Stromal cell of bone marrow (primary cell): ENCODE measurements at places on chromosomes 13 and 19.

- no peak for DNase-seq
Measured at GRCh38 chr13:45473627-45474026, 8.9 kb downstream of the COG3 start.

GRCh38 chr13:27306364-27306763 lies 35.7 kb downstream of the RASL11A start:
- DNase-seq, result no peak

DNA sequence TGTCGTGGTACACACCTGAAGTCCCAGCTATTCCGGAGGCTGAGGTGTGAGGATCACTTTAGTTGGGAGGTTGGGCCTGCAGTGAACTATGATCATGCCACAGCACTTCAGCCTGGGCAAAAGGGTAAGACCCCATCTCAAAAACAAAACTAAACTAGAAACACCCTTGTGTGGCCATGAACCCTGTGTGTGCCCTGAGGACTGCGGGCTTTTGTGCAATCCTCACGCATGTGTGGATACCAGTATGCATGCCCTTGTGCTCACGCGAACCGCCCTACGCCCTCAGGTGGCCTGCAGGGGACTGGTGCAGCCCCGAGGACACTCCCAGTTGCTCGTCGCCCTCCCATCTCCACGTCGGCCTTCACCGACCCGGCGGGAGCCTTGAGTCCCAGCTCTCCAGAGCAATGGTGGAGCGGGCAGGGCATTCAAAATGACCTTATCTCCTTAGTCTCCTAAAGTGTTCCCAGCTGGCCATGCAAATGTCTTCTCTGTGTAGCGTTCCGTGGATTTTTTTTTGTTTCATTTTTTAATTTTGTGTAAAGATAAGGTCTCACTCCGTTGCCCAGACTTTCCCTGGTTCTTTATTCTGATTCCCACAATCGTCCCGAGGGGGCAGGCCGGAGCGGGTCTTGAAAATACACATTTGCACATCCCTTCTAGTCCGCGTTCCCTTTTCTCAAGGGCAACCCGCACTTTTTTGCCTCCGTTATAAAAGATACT lies 868 bp upstream of the EGLN2 start:
- DNase-seq, result no peak

DNA sequence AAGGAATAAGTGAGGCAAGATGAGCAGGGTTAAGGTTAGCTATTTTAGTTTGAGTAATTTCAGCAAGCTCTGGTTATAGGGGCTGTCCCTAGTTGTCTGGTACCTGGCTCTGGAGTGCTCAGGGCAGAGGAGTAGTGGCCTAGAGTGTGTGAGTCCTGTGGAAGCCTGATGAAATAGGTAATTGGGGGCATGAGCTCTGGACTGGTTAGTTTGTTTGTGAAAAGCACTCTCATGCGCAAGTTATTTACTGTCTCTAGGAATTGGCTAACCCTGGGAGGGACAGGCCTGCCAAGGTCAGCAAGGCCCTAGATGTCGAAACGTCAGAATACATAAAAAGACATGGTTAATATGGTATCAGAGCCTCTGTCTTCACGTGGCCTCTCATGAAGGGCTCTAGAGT lies 900.1 kb downstream of the PCDH17 start:
- no peak for DNase-seq

- DNase-seq, result no peak
Measured at GRCh38 chr13:113394339-113394640, 30.4 kb upstream of the GRTP1 start.

GRCh38 chr13:50826035-50826434 lies 17.5 kb downstream of the DLEU7 start:
- no peak for DNase-seq

- no peak for DNase-seq
Measured at GRCh38 chr13:20633802-20634201, 66.8 kb downstream of the IFT88 start.

GRCh38 chr13:26485288-26485687 lies 72.2 kb upstream of the WASF3 start:
- no peak for DNase-seq

DNA sequence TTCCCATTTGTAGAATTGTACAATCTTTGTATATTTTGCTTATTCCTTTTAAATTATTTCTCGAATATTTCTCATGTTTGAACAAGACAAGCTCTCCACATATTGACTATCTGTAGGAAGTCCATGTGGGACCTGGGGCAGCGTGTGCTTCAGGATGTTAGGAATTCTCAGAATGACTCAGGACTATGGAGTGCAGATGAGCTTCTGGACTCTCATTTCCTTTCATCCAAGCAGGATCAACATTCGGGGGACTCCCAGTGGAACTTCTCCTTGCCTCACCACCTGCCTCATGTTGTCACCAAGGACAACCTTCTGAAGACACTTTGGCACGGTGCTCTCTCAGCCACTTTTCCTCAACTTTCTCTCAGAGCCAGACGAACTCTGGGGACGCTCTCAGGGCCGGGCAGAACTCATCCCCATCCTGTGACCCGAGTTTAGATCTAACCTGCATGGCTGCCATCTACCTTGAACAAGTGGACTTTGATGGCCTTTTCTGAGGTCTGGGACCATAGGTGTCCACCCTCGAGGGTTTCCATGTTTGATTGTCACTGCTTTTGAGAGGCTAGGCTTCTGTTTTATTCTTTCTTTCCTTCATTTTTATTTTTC lies 441.7 kb downstream of the IRS2 start:
- no peak for DNase-seq

DNA sequence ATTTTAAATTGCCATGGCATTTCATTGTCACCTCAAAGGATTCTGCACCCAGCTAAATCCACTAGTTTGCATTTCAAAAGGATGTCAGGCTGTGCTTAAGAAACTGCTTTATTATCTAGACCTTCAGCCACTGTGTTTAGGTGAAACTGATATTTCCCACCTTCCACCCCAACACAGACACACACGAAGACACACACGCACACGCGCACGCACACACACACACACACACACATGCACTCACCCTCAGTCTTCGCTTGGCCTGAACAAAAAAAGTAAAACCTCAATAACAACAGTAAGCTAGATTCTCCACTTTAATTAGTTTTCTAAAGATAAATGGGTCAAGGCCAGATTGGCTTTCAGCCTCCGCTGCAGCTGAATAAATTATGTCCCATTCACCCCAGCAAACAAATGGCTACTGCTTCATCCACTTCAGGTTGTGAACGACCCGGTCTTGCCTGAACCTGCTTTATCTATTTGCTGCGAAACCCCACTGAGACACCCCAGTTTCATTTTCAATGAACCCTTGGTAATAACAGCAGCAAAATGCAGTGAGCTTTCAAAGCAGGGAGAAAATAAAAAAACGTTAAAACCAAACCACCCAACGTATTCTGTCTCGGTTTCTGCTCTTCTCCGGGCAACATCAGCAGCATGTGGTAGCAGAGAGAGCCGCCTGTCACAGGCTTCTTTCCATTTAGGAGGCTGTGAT lies 166.8 kb downstream of the DCT start:
- no peak for DNase-seq

GRCh38 chr19:6540918-6541689 lies 10.3 kb downstream of the TNFSF9 start:
- DNase-seq, result no peak

DNA sequence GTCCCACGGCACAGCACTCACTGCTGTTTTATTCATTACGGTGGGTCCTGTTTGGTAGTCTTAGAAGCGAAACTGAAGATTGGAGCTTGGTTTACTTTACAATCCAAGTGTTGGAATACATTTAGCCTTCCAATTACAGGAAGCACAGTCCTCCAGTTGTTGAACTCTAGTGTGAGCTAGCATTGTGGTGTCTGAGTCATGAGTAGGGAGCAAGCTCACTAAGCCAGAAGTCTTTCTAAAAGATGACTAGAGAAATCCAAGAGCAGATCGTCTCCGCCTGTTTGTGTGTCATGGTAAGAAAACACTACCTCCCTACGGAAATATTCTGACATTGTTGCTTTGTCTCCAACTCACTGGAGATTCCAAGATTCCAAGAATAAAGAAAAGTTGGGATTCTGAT lies 10.1 kb upstream of the SHISA2 start:
- DNase-seq, result peak; percentile 87

DNA sequence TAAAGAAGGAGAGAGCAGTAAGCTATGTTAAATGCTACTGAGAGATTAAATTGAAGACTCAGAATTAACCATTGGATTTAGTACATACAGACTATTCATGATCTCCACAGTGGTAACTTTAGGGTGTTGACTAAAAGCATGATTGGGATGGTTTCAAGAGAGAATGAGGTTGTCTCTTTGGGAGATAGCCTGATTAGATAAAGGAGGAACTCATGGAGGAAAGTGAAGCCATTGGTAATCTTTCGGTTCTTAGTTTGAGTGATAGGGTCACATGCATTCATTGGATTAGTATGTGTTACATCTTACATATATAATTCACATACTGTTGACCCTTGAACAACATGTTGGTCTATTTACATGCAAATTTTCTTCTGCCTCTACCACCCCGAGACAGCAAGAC lies 18.8 kb upstream of the KL start:
- DNase-seq, result no peak

DNA sequence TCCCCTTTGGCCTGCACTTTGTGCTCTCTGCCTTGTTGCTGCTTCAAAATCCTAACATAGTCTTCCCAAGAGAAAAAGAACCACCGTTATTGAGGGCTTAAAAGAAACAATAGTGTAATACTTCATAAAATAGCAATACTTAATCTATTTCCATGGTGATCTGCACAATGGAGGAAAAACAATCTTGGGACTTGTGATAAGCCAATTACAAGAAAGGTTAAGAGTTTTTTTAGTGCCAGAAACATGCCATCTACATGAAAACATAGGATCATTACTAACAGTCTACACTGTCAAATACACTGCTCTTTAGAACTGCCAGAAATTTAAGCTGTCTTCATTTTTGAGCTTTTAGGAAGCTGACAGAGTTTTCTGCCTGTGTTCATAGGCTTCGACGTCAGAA lies 54.1 kb upstream of the MAB21L1 start:
- no peak for DNase-seq

DNA sequence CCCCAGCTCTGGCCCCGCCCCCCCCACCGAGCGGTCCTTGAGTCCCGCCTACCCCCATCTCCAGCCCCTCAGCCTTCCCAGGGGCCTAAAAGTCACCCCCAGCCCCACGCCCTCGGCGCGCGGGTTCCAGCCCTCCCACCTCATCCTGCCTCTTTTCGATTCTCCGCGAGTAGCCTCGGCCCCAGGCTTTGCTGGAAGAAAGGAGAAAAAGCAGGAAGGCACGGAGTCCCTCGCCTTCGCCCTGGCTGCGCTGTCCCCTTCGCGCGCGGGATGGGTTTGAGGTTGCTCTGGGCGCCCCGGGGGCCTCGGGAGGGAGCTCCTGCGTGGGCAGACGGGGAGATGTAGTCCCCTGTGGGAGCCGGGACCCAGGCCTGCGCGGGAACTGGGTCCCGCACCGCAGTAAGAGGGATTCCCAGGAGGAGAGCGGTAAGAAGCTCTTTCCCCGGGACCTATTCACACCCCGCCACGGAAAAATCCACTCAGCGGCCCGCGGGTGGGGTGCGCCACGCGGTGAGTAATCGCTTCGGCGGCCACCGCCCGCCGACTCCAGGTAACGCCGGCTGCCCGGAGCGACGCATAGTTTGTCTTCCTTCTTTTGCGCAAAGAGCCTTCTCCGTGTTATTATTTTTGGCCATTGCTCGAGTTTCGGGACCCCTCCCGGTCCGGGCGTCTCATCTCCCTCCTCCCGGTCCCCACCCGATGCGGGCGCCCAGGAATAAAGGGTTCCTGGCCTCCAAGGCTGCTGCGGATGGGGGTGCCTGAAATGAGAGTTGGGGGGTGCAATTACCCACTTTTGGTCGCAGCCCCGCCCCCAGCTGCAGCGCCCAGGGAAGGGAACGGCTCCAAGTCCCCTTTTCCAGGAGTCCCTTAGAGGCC lies 865 bp upstream of the CRLF1 start:
- no peak for DNase-seq

DNA sequence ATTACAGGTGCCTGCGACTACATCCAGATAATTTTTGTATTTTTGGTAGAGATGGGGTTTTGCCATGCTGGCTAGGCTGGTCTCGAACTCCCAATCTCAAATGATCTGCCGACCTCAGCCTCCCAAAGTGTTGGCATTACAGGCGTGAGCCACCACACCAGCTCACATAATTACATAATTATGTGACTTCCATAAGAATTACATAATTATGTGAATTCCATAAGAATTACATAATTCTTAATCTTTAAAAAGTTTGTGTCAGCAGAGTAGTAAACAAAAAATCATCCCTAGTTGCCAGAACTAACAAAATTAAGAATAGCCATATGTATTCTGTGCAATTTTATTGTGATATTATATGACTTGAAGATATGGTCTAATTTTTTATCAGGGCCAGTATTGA lies 25.6 kb downstream of the IFT88 start:
- DNase-seq, result no peak

DNA sequence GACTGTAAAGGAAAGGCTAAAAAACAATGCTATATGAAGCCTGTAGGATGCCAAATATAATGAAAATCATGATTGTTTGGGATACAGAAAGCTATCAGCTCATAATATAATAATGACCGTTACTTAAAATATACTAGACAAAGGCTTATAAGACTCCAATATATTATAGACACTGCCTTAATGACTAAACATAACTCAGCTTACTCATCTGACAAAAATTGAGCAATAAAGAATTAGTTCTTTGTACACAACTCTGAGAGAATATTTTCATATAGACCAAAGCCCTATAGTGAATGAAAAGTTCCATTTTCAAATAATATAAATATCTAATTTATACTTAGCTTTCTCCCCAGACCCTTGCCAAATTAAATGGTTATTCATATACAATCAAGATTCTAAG lies 283.3 kb downstream of the DIAPH3 start:
- no peak for DNase-seq

DNA sequence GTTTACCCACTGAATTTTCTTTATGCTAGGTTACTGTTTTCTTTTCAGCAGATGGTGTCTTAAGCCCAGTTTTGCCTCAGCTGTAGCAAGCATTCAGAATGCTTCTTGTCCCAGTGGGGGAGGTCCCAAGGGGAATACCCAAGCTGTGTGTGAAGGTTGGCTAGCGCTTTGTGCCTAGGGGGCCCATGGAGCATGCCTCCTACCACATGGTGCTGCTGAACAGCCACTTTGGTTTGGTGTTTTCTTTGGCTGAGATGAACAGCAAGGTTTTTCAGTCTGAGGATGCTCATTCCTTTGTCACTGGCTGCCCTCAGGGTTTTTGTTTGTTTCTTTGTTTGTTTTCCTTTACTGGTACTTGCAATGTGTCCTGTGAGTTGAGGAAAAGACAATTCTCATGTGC lies 99.0 kb downstream of the PCDH20 start:
- no peak for DNase-seq

- DNase-seq, result no peak
Measured at GRCh38 chr13:73970421-73971055, 163.7 kb downstream of the KLF12 start.

DNA sequence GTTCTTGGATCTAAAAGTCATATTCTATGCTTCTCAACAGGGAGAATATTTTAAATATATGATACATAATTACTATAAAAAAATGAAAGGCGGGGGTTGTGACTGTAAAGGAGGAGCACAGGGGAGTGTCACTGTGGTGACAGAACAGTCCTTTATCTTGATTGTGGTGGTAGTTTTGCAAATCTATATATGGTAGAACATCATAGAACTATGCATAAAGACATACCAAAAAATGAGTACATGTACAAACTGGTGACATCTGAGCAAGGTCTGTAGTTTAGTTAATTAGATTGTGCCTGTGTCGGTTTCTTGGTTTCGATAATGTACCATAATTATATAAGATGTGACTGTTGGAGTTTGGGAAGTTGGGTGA lies 38.7 kb upstream of the GARRE1 start:
- no peak for DNase-seq
